NCI-H146 (cell line): ENCODE measurements at places on chromosomes 2 and 18.

DNA sequence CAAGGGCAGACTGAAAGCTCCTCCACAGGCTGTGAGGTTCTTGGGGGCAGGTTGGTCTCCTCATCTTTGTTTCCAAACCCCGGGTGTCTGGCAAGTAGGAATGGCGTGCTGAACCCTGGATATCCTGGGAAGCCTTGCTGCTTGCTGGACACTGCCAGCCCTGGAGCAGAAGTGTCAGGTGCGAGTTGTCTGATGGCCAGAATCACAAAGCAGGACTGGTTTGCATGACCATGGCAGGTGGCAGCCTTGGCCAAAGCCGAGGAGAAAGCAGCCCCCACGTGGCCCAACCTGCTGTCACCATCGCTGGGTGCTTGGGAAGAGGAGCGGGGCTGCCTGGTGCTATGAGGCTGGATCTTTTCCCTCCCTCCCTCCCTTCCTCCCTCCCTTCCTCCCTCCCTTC is 309.5 kb upstream of the HS6ST1 start:
- no peak for DNase-seq

DNA sequence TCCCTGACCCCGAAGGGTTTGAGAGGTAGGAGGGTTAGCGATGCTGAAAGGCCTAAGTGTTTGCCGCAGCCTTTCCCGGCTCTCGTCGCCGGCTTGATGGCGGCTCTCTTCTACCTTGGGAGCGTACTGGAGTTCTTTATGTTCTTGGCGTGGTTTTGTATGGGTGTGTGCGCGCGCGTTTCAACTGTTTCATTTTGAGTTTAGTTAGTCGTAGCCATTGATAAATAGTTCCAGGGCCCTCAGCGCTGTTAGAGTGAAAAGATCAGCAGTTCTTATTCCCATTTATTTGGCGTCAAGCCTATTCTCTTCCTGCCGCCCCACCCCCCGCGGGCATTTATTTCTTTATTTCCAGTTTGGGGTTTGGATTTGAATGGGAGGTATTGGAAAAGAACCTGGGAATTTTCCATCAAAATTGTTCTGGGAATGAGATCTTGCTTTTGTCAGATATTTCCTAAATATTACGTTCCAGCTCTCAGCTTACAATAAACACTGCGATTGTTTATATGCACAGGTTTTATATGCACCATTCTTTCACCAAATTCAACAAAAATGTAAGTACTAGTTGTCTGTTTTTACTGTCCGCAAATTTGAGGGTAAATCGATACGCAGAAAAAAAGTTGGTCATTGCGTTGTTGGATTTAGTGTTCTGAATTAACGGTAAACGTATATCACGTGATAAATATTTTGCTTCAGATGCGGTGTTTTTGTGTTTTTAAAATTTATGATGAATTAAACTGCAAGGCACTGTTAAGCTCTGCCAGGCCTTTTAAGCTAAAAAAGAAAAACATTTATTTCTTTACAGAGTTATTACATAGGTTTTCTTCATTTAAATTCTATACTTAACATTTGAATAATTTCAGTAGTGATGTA is 954 bp downstream of the CCNT2 start:
- peak; percentile 64 for DNase-seq

GRCh38 chr2:75801234-75801982 is 90.7 kb upstream of the GCFC2 start:
- no peak for DNase-seq

DNA sequence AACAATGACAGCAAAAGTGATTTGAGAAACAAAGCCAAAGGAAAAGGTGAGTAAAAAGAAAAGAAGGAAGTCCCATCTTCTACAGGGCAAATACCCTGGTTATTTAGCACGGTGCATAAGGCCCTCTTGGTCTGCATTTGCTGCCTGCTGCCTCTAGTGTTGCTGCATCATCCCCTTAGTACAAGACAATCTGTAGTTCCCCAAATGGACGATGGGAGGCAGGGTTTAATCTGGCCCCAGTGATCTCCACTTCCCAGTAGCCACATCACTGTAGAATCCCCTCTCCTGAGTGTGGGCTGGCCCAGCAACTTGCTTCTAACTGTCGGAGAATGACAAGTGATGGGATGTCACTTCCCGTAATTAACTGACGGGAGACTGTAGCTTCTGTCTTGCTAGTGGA is 85.1 kb downstream of the CTAGE1 start:
- DNase-seq, result no peak

DNA sequence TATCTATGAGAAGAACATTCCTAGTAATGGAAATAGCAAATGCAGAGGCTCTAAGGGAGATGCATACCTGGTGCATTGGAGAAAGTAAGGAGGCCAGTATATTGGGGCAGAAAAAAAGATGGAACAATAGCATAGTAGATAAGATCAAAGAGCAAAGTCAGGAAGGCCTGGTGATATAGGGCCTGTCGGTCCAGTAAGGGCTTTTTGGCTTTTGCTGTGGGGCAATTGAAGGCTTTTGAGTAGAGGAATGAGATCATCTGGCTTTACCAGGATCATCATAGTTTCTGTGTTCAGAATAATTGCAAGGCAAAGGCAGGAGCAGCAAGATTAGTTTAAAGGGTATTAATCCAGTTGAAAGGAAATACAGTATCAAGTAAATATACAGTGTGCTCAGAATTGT is 111.8 kb downstream of the EHBP1 start:
- DNase-seq, result no peak

- DNase-seq, result peak; percentile 82
Measured at GRCh38 chr2:66202586-66202985, 232.3 kb upstream of the MEIS1 start.
